ENCODE measurements at places on chromosomes 2 and 18.
A peak's percentile ranks its signal among the peaks of the same experiment; 100 is the strongest.

DNA sequence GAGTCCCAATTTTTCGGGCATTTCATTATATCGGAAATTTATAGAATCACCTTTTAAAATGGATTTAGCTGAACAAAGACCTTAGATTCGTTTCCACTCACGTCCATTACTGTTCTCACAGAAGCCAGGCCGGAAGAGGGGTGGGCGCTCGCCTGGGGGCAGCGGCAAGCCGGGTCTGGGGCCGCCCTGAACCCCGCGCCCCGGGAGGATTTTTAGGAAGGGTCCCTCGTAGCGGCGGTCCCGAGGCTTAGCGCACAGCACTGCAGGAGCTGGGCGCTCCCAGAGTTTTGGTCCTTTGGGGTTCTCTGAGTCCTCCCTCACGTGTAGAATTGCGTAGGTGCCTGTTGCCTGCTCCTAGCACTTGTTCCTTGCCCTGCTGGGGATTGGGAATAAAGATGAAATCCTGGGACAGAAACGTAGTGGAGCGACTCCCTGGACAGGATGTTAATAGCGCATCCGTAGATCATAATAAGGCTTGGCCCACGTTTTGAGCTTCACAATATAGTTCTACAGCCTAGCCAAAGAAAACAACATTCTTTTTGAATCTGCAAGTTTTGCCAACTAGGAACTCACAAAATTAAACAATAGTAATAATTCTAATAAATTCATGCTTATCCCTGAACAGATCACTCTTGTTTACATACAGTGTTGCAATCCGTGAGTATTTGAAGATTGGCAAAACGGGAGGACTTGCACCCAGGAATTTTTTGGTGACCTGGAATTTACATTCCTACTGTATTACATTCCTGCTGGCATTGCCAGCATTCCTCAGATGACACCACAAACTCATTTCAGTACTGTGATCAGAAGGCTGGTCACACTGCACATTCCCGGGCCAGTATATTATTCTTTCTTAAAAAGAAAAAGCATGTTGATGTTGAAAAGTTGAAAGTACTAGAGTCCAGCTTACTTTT lies 875 bp downstream of the C18orf63 start:
- H3K27me3 ChIP-seq = no peaks in the 10 kb centered on the region
- no peak overlapping the region for H3K27ac ChIP-seq
- peak; percentile 64 for DNase-seq
- no peak overlapping the region for H3K4me3 ChIP-seq
- peaks cover 5% of the 10 kb centered on the region for H3K4me1 ChIP-seq
- no peaks in the 10 kb centered on the region for H3K36me3 ChIP-seq

DNA sequence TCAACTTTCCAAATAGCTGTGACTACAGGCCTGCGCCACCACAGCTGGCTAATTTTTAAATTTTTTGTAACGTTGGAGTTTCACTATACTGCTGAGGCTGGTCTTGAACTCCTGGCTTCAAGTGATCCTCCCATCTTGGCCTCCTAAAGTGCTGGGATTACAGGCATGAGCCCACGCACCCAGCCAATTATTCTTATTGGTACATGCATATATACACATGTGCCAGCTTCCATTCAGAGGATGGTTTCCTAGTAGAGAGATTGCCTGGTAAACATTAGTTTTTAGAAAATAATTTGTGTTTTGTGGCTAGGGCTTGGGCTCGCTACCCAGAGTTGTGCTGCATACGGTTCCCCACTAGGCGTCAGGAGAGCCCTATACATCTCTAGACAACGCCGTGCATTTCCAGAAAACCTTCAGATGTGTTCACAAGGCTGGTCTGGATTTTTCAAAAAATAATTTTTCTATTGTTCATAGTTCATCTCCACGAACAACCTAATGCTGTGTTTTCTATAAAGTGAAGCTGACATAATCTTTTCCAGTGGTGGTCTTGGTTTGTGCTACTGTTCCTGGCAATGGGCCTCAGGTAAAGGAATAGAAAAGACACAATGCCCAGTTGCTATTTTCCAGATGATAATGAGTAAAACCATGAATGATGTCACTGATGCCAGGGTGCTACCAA lies 14.6 kb upstream of the AFG3L2 start:
- no peak overlapping the region for H3K4me3 ChIP-seq
- no peaks in the 10 kb centered on the region for H3K36me3 ChIP-seq
- peaks cover 6% of the 10 kb centered on the region for H3K4me1 ChIP-seq

- no peaks in the 10 kb centered on the region for H3K27me3 ChIP-seq
- H3K27ac ChIP-seq = no peak overlapping the region
- peaks cover 67% of the 10 kb centered on the region for H3K36me3 ChIP-seq
- peaks cover 19% of the 10 kb centered on the region for H3K4me1 ChIP-seq
- H3K4me3 ChIP-seq = no peak overlapping the region
Measured at GRCh38 chr2:182949052-182949451, 82.6 kb upstream of the FRZB start.

GRCh38 chr2:230619491-230619890 lies 93.2 kb upstream of the CAB39 start:
- DNase-seq = no peak
- H3K27ac ChIP-seq = no peak overlapping the region
- H3K4me3 ChIP-seq = no peak overlapping the region
- no peaks in the 10 kb centered on the region for H3K27me3 ChIP-seq
- no peaks in the 10 kb centered on the region for H3K36me3 ChIP-seq
- no peaks in the 10 kb centered on the region for H3K4me1 ChIP-seq

DNA sequence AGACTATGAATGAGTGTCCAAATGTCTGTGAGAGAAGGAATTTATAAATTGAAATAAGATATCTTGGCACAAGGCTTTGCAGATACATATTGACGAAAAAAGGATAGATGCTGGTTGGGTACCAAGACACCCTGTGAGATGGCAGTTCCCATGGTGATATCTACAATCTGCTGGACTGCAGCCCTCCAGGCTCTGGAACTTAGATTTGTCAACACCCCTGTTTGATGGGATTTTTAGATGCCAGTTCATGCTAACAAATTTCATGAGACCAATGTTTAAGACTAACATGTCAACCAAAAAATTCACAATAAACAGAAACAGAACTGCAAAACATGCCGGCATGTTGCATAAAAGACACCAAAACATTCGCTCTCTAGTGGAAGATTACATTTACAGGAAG lies 400.3 kb upstream of the CNTNAP5 start:
- H3K27ac ChIP-seq = no peak overlapping the region
- no peak overlapping the region for H3K4me3 ChIP-seq
- peaks cover 6% of the 10 kb centered on the region for H3K4me1 ChIP-seq
- no peaks in the 10 kb centered on the region for H3K27me3 ChIP-seq

DNA sequence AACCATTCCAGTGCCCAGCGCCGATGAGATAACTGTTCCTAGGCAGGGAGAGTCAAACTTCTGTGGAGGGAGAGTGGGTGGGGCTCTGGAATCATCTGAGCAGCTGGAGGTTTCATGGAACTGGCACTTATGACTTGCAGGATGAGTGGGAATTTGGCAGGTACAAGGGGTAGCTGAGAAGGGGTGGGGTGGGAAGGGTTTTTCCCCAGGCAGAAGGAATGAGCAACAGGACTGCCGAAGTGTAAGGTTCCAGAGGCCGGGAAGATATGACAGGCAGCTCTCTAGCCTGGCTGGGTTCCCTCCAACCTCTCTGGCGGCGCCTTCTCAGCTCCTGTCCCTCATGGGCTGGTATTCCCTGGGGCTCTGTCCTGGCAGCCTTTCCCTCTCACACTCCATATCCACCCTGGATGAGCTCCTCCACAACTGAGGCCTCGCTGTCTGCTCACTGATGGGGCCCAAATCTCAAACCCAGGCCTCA lies 2.5 kb upstream of the TET3 start:
- peak overlapping the region; percentile 78 for H3K4me3 ChIP-seq
- DNase-seq = peak; percentile 93
- no peaks in the 10 kb centered on the region for H3K27me3 ChIP-seq
- H3K27ac ChIP-seq = peak overlapping the region; percentile 49

DNA sequence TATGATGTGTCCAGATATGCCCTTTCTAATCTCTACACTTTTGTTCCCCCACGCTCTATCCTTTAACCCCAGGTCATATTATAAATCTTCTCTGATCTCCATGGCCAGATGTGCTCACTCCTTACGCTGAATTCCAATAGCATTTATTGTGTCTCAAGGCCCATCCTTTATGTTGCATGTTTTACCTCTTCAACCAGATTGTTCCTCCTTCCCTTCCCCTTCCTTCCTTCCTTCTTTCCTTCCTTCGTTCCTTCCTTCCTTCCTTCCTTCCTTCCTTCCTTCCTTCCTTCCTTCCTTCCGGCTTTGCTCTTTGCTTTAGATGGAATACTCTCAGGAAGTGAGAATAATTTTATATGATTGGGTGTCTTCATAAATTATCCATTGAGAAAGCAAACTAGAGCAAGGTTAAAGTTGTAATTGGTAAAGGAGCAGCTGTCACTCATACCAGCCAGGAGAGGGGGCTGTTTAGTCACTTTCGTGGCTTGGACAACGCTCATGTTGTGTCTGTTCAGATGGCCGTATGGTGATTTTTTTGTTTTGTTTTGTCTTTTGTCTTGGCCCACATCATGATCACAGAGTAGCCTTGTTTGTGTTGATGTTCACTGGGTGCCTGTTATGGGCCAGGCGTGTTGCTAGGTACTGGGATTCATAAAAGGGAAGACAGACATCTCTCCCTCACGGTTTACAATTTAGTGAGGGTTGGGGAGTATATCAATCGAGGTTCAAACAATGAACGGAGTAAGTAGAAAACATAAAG lies 68.0 kb downstream of the DAW1 start:
- H3K36me3 ChIP-seq = no peaks in the 10 kb centered on the region
- peak; percentile 78 for DNase-seq
- H3K27ac ChIP-seq = no peak overlapping the region
- peaks cover 12% of the 10 kb centered on the region for H3K4me1 ChIP-seq
- no peaks in the 10 kb centered on the region for H3K27me3 ChIP-seq

- H3K4me1 ChIP-seq = peaks cover 12% of the 10 kb centered on the region
- DNase-seq = peak; percentile 30
- no peak overlapping the region for H3K4me3 ChIP-seq
- peaks cover 6% of the 10 kb centered on the region for H3K36me3 ChIP-seq
Measured at GRCh38 chr18:49177812-49178211, 227.0 kb upstream of the SMAD7 start.
